ENCODE measurements at places on chromosomes 4 and X.

GRCh38 chrX:2489446-2490445 lies 11.0 kb downstream of the DHRSX start:
- no peak for DNase-seq

- DNase-seq: no peak
Measured at GRCh38 chr4:136277741-136278140, 1254.6 kb downstream of the PCDH18 start.

DNA sequence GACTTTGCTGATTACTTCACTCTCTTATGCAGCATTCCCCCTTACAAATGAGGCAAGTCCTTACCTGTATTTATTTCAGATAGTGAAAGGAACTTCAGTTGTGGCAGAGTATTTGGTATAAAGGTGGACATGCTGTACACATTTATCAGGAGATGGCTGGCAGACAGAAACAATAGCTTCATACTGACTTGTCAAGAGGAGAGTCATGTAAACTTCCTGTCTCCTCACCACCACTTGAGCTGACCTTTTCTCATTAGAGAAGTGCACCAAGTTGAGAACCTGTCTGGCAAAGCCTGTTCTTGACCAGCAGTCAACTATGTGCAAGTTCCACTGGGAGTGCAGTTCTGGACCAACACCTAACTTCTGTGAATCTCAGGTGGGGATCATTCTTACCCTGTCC lies 80.8 kb downstream of the LARP1B start:
- no peak for DNase-seq

- peak; percentile 79 for DNase-seq
Measured at GRCh38 chr4:183840311-183840710, 64.8 kb upstream of the STOX2 start.

- DNase-seq: no peak
Measured at GRCh38 chr4:182074810-182075209, 168.4 kb upstream of the TENM3 start.

DNA sequence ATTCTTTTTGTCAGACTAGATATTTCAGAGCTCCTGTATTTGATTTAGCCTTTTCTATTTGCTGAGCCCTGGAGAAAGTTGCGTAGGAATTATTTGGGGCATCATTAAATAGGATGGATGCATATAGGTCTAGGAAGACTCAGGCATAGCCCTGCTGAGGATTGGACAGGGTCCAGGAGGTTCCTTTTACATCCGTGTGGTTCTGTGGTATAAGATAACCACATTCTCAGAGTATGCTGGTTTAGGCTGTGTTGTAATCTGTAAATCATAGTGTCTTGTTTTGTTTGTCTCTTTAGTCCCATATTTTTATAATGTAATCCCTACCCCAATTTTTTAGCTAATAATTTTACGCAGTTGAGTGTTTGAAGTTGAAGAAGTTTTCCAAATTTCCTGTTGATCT lies 513.7 kb downstream of the RPA4 start:
- DNase-seq: no peak

DNA sequence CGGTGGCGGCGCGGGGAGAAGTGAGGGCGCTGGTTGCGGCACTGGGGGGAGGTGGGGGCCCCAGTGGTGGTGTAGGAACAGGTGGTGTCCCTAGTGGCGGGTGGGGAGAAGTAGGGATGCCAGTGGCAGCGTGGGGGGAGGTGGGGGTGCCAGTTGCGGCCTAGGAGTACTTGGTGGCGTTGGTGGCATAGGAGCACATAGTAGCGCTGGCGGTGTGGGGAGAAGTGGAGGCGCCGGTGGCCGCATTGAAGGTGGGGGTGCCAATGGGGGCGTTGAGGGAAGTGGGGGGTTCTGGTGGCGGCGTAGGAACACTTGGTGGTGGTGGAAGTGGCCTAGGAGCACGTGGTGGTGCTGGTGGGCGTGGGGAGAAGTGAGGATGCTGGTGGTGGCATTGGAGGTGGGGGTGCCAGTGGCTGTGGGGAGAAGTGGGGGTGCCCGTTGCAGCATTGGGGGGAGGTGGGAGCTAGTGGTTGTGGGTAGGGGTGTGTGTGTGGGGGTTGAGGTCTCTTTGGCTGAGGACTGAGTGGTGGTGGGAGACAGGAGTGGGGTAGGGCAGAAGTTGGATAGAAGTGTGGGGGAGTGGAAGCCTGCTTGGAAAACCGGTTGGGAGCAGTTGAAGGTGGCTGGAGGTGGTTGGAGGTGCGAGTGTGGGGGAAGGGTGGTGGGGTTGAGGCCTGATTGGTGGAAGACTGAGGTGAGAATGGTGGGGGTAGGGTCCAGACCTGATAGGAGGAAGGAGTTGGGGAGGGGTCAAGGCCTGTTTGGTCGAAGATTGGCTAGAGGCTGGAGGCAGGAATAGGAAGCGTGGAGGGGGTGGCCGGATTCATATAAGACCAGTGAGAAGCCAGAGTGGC lies 1.1 kb downstream of the GCNA start:
- no peak for DNase-seq

DNA sequence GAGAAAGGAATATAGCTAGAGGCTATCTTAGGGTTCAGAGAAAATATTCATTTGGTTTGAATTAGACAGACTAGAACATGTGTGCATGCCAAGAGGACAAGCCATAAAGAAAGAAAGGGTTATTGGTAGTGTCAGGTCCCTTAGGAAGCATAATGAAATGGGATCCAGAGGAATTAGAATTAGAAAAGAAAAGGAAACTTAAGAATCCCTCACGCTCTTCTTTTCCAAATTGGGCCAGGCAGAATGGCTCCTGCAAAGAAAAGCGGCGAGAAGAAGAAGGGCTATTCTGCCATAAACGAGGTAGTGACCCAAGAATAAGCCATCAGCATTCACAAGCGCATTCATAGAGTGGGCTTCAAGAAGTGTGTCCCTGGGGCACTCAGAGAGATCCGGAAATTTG lies 4.9 kb upstream of the ABCG2 start:
- no peak for DNase-seq

GRCh38 chrX:131739823-131740222 lies 195.9 kb downstream of the OR13H1 start:
- DNase-seq: no peak

DNA sequence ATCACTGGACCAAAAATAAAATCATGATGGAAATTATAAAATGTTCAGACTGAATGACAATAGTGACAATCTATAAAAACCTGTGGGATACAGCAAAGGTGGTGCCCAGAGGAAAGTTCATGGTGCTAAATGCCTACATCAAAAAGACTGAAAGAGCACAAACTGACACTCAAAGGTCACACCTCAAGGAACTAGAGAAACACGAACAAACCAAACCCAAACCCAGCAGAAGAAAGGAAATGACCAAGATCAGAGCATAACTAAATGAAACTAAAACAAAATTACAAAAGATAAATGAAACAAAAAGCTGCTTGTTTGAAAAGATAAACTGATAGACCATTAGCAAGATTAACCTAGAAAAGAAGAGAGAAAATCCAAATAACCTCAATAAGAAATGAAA lies 78.7 kb downstream of the ANAPC10 start:
- no peak for DNase-seq

- no peak for DNase-seq
Measured at GRCh38 chr4:152828122-152828521, 48.4 kb downstream of the ARFIP1 start.
